NCI-H748 treated with DMSO at 0.1 percent for 48 hours (cell line): ENCODE measurements at places on chromosomes 6 and 20.

DNA sequence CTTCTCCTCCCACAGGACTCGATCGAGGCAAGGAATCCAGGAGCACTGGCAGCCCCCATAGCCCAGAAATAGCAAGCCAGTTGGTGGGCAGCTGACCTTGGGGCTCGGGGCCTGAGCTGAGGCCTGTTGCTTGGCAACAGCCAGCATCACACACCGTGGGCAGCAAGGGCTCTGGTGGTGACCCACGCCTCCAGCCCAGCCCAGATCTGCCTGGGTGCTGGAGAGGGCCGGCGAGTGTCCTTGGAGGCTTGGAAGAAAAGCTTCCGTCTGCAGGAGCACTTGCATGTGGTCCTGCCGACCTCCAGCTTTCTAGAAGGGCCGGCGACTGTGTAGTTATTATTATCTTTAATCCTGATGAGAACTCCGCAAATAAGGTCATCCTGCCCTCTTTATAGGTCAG lies 67.3 kb downstream of the STK35 start:
- no peak for DNase-seq

DNA sequence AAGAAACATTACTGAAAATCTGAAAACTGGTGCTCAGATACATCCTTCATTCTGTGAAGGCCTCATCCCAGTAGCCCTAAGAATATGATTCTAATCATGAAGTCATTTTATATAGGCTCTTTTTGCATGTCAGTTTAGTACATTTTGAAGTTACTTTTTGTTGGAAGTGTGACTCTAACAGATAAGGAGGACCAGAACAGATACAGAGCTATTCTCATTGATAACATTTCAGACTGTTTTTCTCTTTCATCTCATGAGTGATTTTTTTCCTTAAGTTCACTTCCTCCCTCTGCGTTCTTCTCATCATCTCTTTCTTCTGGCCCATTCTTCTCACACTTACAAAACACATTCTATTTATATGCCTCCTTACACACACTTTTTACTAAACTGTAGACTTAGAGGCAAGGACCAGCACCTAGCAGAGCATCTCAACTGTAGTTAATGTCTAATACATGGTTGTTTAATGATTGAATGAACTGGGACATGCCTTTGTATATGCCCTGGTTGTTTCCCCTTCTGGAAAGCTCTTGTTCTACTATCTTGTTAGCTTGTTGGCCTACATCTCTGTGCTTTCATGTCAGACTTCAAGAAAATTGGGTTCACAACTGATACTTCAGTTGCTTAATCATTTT lies 8.7 kb downstream of the CTNNBL1 start:
- DNase-seq, result no peak

- no peak for DNase-seq
Measured at GRCh38 chr6:144352331-144352730, 67.2 kb downstream of the UTRN start.

- DNase-seq, result no peak
Measured at GRCh38 chr20:40753472-40753871, 64.4 kb upstream of the MAFB start.

GRCh38 chr6:159594106-159594749 lies 98.8 kb downstream of the SOD2 start:
- DNase-seq, result no peak

DNA sequence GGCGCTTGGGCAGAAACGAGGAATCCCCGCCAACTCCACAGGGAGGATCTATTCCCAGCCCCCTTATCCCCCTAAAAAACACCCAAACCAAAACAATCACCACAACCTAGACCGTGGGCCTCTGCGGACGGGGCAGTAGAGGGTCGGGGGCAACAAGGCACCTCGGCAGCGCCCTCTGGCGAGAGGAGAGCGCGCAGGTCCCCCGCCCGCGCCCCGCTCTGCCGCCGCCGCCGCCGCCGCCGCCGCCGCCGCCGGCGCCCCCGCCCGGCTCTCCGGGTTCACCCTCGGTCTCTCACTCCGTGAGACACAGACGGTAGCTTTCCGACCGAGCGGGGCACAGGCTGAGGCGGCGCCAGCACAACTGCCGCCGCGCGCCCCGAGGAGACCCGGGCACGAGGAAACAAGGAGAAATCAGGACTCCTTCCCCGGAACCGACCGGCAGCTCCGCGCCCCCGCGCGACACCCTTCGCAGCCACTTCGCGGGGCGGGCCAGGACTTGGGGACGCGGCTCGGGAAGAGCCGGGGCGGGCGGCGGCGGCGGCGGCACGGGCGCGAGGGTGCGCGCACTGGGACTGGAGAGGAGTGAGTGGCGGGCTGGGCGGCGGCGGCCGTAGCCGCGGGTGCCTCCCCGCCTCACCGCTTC lies at the start of gene SLC35F1:
TSS of gene SLC35F1 (plus strand) at position 307 of the 643 bp plus-strand sequence.
- DNase-seq, result peak; percentile 8

DNA sequence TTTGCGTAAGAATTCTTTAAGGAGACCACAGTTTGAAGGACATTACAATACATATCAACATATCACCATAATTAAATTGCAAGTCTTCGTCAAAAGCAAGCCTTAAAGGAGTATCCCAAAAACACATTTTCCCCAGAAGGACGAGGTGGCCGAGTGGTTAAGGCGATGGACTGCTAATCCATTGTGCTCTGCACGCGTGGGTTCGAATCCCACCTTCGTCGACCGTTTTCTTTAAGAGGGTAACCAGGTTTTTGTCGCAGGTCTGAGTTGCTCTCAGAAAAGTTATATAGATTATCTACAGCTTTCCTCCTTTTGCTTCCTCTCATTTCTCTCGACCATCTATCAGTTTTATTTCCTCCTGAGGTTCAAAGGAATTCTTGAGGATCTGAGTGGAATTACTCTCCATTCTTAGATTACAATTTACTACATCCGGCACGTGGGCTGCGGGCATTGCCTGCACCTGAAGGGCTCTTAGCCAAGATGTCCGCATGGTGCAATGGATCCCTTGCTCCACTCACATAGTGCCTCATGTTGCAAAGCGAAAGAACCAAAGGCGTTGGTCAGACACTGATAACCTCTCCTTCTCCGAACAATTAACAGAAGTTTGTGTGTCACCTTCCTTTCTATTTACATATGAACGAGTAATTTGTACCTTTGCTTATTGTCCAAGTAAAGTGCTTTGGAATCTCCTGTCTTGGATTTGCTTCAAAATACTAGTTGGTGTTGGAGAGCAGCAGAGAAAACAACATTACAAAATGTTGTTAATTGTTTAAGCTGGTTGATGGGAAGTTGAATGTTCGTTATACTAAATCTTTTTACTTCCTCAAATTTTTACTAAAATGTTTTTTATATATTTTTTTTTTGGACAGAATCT lies 14.0 kb downstream of the POM121L2 start:
- peak; percentile 63 for DNase-seq

DNA sequence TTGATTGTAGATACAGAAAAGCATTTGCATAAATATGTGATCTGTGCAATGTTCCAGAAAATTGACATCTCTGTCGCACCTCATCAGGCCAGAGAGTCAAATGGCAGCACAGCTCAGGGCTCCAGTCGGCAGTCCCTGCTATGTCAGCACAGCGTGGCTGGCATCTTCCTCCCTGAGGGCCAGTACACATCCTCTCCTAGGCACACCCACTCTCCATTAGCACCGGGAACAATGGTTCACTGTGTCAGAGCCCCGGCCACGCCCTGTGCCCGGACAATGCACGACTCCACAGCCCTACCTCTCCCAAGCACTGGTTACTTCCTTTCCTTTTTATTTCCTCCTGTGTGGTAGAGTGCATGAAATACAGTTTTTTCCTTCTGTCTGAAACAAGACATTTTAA lies 114.9 kb downstream of the FOXC1 start:
- peak; percentile 96 for DNase-seq

DNA sequence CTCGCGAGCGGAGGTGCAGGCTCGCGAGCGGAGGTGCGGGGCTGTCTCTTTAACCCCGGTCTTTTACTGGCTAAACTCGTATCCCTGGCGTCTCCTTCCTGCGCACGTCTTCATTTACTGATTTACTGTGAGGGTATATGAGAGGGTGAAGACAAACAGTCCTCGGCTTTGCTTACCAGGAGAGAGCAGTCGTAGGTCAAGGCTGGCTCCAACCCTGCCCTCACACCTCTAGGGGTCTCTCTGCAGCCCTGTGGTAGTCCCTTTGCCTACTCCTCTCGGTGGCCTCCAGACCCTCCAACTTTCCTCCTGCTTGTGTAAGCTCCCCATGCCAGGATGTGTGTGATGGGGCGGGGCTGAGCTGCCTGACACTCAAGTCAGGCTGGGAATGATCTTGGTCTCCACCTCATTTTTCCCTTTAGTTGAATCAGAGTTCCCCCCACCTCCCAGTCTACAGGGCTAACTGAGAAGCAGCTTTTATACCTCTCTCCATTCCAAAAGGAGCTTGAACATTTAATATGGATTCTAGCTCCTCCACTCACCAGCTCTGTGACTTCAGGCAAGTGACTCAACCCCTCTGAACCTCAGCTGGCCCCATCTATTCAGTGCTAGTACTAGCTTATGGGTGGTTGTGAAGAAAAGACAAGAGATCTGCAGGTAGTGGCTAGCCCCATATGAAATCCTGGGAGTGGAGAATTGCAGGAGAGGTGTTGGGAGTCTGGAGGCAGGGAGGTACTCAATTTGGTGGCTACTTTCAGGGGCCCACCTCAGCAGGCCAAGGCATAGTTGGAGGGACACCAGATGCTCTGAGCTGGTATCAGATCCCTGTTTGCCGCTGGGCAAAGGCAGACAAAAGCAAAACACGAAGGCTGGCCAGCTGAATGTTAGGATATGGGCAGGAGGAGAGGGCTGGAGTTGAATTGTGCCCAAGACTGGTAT lies 902 bp downstream of the SLC29A1 start:
- DNase-seq, result no peak

DNA sequence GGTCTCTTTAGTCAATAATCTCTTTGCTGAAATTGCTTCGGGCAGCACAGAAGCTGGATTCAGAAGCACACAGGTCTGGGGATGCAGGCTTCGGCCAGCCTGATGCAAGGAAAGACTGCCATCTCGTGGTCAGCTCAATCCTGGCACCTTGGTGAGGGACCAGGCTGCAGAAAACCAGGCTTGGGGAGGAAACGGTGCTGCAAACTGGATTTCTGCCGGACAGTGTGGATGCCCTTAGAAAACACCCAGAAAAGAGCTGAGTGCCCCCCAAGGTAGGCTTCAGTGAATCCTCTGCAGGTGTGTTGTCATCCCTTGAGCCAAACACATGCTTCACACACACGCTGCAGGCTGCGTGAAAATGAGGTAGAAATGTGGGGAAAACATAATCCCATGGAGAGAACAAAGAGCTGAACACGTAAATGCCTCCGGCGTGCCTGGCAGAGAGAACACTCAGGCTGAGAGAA lies 89.8 kb upstream of the PAX1 start:
- DNase-seq, result peak; percentile 93

GRCh38 chr6:15876406-15876805 lies 213.6 kb upstream of the DTNBP1 start:
- DNase-seq, result no peak

GRCh38 chr6:141326925-141327324 lies 805.8 kb upstream of the GJE1 start:
- no peak for DNase-seq

DNA sequence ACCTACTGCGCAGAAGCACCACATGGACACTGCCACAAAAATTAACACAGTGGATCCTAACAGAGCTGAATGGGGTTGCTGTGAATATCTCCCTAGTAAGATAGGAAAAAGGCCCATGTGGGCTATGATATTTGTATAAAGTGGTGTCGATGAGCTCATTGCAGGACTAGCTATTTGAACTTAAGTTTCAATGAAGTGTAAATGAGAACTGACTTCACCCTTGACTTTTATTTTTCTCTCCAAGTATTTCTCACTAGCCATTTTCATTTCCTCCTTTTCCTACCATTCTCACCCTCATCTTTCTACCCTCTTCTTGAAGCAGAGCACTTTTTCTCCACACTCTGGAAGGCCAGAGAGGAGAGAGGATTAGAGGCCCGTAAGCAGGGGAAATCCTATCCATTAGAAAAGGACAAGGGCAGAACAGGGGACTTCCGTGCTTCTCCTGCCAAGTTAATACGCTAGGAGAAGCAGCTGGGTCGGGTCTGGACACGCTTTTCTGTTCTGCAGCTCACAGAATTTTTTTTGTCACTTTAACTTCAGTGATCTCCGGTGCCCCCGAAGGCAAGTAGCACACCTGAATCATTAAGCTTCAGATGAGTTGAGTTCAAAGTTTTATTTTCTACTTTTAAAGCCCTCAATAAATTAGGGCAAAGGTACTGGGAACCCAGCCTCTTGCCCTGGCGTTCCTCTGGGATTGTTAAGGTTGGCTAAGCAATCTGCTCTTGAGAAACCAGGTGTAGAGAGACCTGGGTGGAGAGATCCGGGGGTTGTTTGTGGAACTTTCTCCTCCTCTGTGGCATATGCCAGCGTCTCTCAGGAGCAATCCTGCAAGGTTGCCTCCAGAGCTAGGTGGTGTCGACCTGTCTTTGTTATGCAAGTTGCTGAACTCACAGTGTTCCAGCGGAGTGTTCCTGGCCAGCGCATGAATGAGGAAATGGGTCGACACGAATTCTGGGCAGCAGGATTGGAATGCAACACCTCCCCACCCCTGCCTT lies 56.2 kb upstream of the ARID1B start:
- DNase-seq, result no peak

- DNase-seq, result no peak
Measured at GRCh38 chr20:62805155-62805710, 598 bp downstream of the OGFR start.
